Left renal pelvis (tissue), 4 donors: ENCODE measurements at places on chromosomes 1 and 21. TPM values are rescaled to one million over a fixed set of nuclear protein-coding genes. Genes with fewer than 3 reads are reported as not detected.

Gene LIPI
- 0.26 TPM for polyA plus RNA-seq

Gene UQCRHL
- 1.8 TPM for polyA plus RNA-seq

Gene ADCY10
- 0.07 TPM for polyA plus RNA-seq

Gene BCL2L15
- 1.3 TPM for polyA plus RNA-seq

Gene CSMD2
- polyA plus RNA-seq = 0.87 TPM

Gene PODN
- 2.1 TPM for polyA plus RNA-seq

Gene USH2A
- 0.19 TPM for polyA plus RNA-seq

Gene GJA8
- polyA plus RNA-seq = not detected

Gene KISS1
- 0.40 TPM for polyA plus RNA-seq

Gene FHAD1
- polyA plus RNA-seq = 3.5 TPM

Gene RBM34
- polyA plus RNA-seq = 77.4 TPM

Gene OVAAL
- polyA plus RNA-seq = not detected

Gene TINAGL1
- 10.3 TPM for polyA plus RNA-seq

Gene SPEN
- polyA plus RNA-seq = 58.5 TPM

Gene NPHS2
- 361 TPM for polyA plus RNA-seq
